ENCODE measurements at places on chromosomes 2 and 18.
A peak's percentile ranks its signal among the peaks of the same experiment; 100 is the strongest.

- no peak for DNase-seq
Measured at GRCh38 chr2:217731805-217732204, 271.0 kb downstream of the TNS1 start.

DNA sequence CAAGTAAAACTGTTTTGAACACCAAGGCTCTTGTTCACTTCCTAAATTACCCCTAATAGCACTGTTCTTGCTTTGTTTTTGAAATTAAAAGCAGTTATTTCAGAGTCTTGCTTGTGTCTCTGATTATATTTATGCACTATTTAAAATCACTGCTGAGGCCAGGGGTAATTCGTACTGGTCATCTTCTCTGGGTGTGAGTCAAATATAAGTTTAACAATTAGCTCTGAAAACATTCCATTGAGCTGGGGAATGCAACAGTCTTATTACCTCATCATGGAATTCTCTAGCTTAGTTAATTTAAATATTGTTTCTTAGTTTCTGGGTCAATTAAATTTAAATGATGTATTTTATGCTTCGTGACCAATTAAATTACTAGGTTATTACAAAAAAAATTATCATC is 135.0 kb downstream of the MEIS1 start:
- no peak for DNase-seq

- no peak for DNase-seq
Measured at GRCh38 chr18:59060551-59060950, 79.1 kb upstream of the SEC11C start.

- DNase-seq = no peak
Measured at GRCh38 chr18:50749421-50749820, 70.4 kb downstream of the MRO start.

DNA sequence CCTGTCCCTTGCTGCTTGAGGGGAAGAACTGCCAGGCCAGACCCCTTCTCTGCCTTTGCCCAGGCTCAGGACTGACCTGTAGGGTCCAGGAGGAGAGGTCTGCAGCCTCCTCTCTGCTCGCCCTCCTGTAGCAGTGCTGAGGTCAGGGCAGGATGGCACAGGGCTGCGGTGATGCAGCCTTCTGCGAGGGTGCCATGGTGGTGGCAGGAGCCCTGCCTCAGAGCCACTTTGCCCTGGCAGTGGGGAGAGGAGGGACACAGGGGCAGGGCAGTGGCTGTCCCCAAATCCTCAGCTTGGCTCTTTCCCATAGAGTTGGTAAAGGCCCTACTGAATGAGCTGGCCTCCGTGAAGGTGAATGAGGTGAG is 884 bp downstream of the PROM2 start:
- DNase-seq = peak; percentile 5

GRCh38 chr2:19868701-19869580 is 32.8 kb downstream of the TTC32 start:
- DNase-seq = no peak

DNA sequence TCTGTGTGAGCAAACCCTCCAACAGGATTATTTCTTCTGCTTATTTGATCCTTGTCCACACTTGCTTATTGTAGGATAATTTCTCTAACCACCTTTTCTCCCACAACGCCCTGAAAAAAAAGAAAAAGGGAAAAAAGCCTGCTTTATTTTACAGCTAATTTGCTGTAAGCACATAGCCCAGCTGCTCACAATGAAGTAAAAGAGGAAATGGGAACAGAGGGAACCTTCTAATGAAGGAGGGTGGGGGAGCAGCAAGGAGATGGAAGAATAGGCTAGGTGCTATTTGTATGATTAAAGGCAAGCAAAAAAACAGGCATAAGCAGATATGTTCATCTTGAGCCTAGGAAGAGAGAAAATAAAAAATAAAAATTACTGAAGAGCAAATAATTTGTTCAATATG is 331.6 kb downstream of the TXNL1 start:
- no peak for DNase-seq

- peak; percentile 83 for DNase-seq
Measured at GRCh38 chr2:54724560-54725342, 1.3 kb downstream of the EML6 start.

GRCh38 chr18:61992923-61993322 is 100.1 kb upstream of the RNF152 start:
- no peak for DNase-seq

DNA sequence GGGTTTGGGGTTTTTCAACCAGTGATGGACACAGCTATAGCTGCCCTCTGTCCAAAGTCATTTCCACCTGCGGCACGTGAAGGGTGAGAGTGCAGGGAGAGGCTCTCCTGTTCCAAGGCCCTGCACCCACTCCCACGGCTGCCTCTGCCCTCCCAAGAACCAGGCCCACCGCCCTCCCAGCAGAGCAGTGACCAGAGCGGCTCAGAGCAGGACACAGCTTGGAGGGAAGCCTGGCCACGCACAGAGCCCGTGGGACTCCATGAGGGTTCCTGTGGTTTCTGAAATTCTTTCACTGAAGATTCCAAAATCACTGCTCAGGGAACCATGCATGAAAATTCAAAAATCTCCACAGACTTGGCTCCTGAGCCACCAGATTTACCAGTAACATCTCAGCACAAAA is 67.3 kb upstream of the SALL3 start:
- DNase-seq = no peak

- DNase-seq = no peak
Measured at GRCh38 chr18:52451851-52452250, 111.9 kb downstream of the DCC start.

- DNase-seq = no peak
Measured at GRCh38 chr18:71252351-71252865, 963.6 kb downstream of the SOCS6 start.
